ENCODE measurements at places on chromosomes 13 and 19. TPM values are rescaled to one million over a fixed set of nuclear protein-coding genes. Genes with fewer than 3 reads are reported as not detected.
A peak's percentile ranks its signal among the peaks of the same experiment; 100 is the strongest.

Gene SHISA2
- total RNA-seq: not detected

- DNase-seq: no peak
Observed at GRCh38 chr19:55311797-55312196, 13.3 kb downstream of the TMEM150B start.

Gene ZNF443
- 2.1 TPM for total RNA-seq

Gene FOXA3
- 0.31 TPM for total RNA-seq

Gene PODNL1
- total RNA-seq: 4.9 TPM

Gene TSC22D1
- 30.1 TPM for total RNA-seq

- peak; percentile 83 for DNase-seq
Observed at GRCh38 chr13:44815623-44816022, 173.6 kb downstream of the NUFIP1 start.

DNA sequence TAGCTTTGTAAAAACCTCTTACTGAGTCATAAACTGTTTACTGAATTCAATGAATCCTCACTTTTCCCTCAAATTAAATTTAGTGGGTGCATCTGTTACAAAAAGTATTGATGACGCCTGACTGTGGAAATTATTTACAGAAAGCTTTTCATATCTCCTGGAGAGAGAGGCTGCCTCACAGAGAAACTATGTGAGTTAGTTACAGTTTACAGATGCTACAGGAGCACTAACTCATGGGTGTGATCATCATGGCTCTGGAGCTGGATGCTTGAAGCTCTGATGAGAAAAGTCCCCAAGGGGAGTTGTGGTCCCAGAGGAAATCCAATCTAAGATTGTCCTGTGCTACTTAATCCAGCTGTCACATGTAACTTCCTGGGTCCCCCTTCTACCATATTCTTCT, 590.8 kb downstream of the LMO7 start:
- DNase-seq: no peak

GRCh38 chr13:112956571-112957294, 12.3 kb upstream of the MCF2L start:
- DNase-seq: no peak
